ENCODE measurements at places on chromosomes 6 and 20.

DNA sequence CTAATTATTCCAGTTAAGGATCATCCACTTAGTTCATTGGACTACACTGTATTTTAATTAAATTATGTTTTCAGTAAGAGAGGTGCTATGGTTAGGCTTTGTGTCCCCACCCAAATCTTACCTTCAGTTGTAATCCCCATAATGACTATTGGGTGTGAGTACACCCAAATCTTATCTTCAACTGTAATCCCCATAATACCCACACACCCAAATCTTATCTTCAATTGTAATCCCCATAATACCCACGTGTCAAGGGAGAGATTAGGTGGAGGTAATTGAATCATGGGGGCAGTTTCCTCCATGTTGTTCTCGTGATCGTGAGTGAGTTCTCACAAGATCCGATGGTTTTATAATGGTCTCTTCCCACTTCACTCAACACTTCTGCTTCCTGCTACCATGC, 208.0 kb upstream of the PHACTR1 start:
- DNase-seq, result no peak

GRCh38 chr6:114862819-114863218, 520.0 kb upstream of the HS3ST5 start:
- DNase-seq, result peak; percentile 13

DNA sequence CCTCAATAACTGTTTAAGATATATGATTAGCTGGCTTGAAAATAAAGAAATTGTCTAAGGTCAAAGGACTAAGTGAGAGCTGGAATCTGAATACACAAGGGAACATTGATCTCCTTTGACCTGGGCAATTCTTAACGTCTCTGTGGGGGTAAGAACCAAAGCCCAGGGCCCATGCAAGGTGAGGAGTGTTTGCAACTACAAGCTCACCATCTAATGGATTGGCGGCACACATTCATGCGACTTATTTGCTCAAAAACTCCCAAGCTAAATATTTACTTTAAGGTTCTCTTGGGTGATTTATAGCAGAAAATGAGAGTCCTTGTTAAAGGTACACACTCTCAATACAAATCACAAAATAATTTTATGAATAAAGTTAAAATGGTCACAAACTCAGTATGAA, 392.0 kb upstream of the FLRT3 start:
- no peak for DNase-seq

DNA sequence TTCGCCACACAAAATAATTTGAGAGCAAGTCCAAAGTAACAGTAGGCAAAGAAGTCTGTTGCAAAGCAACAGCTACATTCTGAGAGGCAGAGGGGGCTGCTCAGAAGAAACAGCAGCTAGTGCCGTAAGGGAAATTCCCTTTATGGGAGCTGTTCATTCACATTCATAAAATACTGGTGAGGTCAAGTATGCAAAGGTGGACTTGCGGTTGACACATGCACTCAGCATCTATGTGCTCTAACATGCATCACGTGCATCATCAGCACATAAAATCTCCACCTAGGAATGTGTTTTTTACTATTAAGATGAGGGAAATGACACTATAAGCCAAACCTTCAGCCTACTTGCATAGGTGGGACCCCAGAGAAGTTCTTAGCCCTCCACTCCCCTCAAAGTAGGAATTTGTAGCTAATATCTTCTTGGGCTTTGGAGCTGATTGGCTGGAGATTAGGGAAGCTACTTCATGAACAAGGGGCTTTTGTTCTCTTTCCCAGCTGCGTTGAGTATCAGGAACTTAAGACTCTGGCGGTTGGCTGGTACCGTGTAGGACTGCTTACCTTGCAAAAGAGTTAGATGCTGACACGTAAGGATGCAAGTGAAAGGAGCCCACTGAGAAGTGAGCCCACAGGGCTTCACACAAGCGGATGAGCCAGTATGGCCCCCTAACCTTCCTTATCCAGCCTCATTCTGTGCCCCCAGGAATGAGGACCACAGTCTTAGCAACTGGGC, 12.4 kb downstream of the CST3 start:
- no peak for DNase-seq

DNA sequence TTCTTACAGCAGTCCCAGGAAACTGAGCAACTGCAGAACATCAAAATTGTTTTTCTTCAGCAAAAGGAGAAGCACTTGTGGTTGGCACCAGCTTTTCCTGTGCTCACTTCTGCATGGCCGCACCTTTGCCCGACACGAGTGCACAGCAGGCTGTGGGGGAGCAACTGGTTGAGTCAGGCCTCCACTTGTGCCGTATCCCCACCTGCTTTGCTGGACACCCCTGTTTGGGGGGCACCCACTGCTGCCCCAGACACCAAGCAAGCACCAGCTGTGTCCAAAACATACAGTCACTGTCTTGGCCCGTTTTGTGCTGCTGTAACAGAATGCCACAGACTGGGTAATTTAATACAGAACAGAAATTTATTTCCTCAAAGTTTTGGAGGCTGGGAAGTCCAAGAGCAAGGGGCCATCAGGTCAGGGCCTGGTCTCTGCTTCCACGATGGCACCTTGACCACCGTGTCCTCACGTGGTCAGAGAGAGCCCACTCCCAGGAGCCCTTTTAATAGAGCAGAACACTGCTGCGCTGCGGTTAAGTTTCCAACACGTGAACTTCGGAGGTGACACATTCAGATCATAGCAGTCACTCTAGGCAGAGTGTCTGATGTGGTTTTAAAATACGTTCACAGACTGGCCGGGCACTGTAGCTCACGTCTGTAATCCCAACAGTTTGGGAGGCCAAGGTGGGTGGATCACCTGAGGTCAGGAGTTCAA, 8.7 kb upstream of the GMEB2 start:
- DNase-seq, result no peak

- DNase-seq, result no peak
These were observed 837 bp downstream of the TRAM2 start for GRCh38 chr6:52576054-52576391.

- DNase-seq, result peak; percentile 56
These were observed 37.6 kb upstream of the BLCAP start for GRCh38 chr20:37565134-37565811.

DNA sequence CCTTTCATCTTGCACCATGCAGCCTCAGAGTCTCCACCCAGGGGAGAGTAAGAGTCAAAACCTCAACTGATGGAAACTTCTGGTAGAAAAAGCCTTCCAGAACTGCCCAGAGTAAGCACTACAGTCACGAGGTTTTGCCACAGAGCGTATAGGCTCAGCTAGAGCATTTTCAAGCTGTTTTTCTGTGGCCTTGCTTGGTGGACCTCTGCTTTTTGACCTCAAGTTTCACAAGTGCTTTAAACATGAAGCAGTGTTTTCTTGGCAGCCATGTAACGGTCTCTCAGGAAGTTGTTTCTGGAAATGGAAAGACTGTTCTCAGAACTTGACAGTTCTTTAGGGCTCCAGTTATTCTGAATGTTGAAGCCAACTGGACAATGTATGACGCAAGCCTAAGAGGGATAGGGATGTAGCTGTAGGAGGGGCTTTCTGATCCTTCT, 146.5 kb downstream of the ZDHHC14 start:
- DNase-seq, result no peak

GRCh38 chr6:34514112-34514511, 42.0 kb downstream of the SPDEF start:
- DNase-seq, result no peak

DNA sequence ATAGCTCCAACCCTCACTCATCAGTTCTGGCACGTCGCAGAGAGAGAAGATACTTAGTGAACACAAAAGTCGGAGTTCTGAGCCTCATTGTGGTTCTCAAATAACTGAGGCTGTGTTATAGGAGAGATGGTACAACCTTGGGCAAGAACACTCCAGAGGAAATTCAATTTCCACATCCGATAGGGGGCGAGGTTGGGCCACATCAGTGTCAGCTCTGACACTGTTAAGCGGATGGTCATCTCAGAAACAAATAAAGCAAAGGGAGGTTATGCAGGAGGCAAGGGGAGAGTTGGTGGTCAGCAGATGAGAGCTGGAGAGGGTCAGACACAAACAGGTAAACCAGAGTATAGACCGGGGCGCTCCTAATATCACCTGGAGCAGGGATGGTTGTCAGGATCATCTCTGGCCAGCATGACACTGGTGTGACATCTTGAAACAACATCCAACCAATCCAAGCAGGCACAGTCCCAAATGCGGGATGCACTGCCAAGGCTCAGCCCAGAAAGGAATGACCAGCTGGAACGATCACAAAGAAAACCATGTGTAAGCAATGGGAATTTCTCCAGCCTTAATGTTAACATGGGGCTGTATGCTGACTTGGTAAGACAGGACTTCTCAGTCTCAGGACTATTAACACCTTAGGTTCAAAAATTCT, 331.8 kb downstream of the HACE1 start:
- no peak for DNase-seq

DNA sequence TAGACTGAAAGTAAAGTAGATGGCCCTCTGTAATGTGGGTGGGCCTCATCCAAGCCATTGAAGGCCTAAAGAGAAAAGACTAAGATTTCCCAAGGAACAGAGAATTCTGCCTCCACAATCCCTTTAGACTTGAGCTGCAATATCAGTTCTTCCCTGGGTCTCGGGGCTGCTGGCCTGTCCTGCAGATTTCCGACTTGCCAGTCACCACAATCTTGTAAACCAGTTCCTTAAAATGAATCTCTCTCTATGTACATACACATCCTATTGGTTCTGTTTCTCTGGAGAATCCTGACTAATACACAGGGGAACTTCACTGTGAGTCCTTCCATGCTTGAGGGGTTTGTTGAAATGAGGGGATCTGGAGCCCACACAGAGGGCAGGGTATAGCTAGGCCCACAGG, 12.9 kb downstream of the CCDC170 start:
- DNase-seq, result no peak

DNA sequence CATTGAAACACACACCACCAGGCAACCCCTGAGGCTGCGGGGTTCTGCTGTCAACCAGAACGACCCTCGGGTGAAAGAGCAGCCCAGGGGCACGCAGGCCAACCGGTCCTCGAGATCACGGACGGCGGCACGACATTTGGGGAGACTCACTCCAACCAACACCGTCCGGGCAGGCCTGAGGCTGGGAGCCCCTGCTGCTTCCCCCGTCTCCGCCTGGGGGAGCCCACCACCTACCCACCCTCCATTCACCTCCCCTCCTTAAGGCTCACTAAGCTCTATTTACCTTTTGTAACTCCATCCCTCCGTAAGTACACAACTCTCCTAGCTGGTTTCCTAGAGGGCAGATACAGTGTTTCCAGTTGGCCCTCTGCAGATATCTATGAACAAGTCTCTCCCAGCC, 971.3 kb upstream of the DEFB115 start:
- no peak for DNase-seq

GRCh38 chr6:41917528-41917927, 3.4 kb downstream of the MED20 start:
- DNase-seq, result no peak

DNA sequence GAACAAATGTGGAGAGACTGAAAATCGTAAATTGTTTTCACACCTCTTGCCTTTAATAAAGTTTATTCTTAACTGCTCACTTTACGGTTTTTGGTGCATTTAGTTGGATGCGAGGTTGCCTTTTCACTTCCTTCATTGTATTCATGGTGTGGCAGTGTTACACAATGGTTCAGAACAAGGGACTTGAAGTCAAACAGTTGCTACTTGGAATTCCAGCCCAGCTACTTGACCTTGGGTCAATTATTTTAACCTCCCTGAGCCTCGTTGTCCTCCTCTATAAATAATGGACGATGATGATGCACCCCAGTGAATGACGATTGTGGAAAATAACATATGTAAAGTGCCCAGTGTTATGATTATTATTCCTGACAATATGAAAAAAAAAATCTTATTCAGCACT, 72.3 kb downstream of the CARMIL1 start:
- DNase-seq, result no peak

DNA sequence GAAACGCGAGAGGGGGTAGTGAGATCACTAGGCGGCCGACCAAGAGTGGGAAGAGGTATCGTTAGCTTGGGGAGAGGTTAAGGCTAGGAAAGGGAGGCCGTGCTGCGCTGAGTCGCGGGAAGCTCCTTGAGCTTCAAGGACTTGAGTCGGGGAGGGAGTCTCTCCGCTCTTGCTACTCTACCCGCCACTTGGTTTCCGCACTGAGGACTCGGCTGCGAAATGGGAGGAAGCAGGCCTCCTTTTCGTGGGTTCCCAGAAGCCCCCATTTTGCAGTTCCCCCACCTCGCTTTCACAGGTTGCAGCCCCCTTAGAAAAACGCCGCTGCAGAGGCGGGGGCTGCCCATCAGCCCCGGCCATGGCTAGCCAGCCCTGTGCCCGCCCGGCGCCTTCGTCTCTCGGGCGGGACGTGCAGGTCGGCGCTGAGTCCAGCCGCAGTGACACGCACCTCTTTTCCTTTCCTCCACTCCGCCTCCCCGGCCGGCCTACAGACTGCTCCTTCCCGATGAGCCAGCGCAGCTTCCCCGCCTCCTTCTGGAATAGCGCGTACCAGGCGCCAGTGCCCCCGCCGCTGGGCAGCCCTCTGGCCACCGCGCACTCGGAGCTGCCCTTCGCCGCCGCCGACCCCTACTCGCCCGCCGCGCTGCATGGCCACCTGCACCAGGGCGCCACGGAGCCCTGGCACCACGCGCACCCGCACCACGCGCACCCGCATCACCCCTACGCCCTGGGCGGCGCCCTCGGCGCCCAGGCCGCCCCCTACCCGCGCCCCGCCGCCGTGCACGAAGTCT, 4.9 kb downstream of the VGLL2 start:
- DNase-seq, result no peak

- no peak for DNase-seq
These were observed 8.6 kb upstream of the BPIFB6 start for GRCh38 chr20:33022694-33023438.

DNA sequence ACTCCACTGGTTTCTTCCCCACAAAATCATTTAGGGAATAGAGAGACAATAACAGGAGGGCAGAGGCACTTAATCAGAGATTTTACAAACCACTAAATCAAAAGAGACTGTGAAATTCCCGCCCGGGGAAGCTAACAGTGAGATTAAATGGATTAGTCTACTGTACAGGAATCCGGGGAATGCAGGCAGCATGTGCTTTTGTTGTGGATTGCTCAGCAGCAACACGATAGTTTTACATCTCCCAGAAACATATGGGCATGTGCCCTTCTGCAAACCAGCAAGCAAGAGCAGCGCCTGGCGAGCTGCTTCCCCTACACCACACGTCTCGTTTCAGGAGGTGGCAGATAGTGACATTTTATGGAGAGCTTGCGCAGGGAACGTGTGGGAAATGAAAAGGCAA, 382.3 kb downstream of the CD83 start:
- DNase-seq, result no peak

- DNase-seq, result no peak
These were observed 36.4 kb upstream of the SLC35F1 start for GRCh38 chr6:117870486-117871242.

DNA sequence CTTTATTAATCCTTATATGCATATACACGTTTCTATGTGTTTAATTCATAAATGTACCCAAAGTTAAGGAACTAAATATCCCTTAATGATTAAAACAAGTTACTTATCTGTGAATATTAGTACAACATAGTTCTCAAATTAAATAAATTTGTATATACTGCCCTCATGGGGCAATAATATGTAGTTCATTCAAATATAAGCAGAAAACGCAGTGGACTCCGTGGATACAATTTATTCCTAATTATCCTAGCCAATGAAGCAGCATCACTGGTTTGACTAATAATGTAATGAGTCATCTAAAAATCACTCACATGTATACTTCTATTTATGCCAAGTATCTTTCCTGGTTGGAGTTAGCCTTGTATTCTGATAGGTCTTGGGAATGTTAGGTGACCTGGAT, 111.6 kb downstream of the TBC1D32 start:
- DNase-seq, result no peak

- DNase-seq, result no peak
These were observed 181.5 kb upstream of the TCF21 start for GRCh38 chr6:133707456-133707855.
